ENCODE measurements at places on chromosomes 12 and 14. TPM values are rescaled to one million over a fixed set of nuclear protein-coding genes. Genes with fewer than 3 reads are reported as not detected.

- DNase-seq, result no peak
These were observed 52.6 kb upstream of the NID2 start for GRCh38 chr14:52121441-52121840.

DNA sequence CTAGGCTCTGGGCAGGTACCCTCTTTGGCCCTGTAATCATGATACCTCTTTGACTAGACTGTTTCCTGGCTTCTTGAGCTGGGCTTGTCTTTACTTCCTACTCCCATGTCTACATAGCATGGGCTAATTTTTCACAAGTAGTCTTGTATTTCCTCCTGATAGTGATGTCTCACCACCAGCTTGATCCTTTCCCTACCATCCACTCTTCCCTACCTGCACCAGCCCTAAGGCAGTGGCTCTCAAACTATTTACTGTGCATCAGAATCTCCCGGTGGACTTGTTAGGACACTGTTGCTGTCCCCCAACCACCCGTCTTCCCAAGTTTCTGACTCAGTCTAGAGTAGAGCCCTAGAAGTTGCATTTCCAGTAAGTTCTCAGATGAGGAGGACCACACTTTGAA, 162.7 kb upstream of the AMIGO2 start:
- DNase-seq, result no peak

The AMIGO2 gene
- 2.7 TPM for total RNA-seq

- no peak for DNase-seq
These were observed 107.1 kb downstream of the GPR135 start for GRCh38 chr14:59358102-59358501.

The TAS2R9 gene
- total RNA-seq, result not detected

The P2RX7 gene
- total RNA-seq, result 2.0 TPM

DNA sequence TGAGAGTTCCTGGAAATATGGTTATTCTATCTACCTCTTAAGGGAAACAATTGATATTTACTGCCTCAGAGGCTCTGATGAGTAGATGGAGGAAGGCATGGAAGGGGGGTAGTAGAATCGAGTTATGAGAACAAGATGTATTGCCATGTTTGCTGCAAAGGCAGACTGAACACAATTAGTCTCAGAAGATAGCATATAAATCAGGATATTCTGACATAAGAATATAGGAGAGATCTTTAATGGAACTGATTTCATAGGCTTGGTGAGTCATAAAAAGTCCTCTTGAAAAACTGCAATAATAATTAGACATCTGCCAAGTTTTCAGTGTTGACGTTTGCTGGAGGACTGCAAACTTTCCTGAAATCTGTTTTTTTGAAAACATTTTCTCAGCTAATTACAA, 636.1 kb downstream of the TMTC2 start:
- no peak for DNase-seq
